ENCODE measurements at places on chromosomes 3 and 15.

DNA sequence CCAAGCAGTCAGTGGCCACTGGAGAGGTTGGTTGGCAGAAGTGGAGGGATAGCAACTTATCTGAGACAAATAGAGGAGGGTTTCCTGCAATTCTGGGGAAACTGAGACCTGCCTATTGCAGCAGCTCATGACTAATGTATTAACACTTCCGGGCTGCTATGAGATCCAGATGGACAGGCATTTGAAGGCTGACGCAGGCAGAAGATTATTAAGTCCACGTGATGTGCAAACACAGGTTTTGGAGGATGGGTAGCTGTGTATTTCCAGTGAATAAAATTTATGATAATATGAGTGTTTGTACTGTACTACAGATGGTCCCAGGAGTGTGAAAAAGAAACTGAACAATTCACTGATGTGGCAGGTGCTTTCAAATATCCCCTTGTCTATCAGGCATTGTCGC lies 28.5 kb upstream of the CFAP161 start:
- no peak for DNase-seq

- DNase-seq = no peak
Measured at GRCh38 chr3:16174026-16174355, 489 bp upstream of the GALNT15 start.

DNA sequence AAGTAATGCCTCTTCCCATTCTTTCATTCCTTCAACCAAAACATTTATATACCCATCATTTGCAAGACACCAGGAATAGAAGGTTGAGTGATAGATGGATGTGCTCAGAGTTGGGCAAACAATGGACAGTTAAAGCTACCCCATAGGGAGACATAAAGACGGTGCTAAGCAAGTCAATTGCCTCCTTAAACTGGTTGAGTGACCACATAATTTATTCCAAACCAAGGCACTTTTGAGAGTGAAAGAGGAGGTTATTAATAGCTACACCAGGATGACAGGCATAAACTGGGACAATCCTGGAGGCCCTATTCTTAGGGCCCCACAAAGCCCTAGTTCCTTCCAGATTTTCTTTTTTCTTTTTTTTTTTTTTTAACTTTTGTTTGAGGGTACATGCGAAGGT lies 21.4 kb upstream of the DYNC1LI1 start:
- DNase-seq = no peak

- DNase-seq = no peak
Measured at GRCh38 chr15:25268166-25268565, 170.7 kb downstream of the UBE3A start.

DNA sequence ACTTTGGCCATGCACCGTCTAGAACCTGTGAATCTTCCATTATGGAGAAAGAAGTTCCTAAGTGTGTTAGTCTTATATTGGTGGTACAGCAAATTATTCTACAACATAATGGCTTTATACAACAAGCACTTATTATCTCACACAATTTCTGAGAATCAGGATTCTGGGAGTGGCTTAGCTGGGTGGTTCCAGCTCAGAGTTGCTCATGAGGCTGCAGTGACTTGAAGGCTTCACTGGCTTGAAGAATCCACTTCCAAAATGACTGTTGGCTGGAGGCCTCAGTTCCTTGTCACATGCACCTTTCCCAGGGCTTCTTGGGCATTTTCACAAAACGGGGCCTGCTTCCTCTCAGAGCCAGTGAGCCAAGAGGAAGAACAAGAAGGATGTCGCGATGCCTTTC lies 82.3 kb upstream of the RNF7 start:
- no peak for DNase-seq

DNA sequence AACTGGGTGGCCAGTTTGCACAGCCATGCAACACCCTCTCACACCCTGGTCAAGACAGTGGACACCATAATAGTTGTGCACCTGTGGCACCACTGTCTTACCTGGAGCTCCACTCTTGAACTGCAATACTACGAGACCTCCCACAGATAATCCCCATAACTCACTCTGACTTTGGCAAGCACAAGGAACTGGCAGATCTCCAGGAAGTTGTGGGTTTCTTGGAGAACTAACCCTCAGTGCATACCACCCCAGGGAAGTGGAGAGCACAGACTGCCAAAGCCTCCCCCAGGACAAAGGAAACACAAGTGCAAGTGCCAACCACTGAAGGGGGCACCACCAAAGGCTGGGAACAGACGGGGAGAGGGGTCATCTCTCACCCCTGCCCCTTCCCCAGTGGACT lies 318.6 kb downstream of the SUCLG2 start:
- DNase-seq = no peak

GRCh38 chr15:26882112-26882511 lies 15.2 kb downstream of the GABRA5 start:
- no peak for DNase-seq

GRCh38 chr3:115018694-115019093 lies 128.4 kb downstream of the ZBTB20 start:
- DNase-seq = no peak

Measured in CD4-positive, alpha-beta T cell treated with Interleukin-12 subunit alpha and Interleukin-12 subunit beta, for 1 hour (primary cell).